Brain pericyte (primary cell): ENCODE measurements at places on chromosomes 12 and 14.

DNA sequence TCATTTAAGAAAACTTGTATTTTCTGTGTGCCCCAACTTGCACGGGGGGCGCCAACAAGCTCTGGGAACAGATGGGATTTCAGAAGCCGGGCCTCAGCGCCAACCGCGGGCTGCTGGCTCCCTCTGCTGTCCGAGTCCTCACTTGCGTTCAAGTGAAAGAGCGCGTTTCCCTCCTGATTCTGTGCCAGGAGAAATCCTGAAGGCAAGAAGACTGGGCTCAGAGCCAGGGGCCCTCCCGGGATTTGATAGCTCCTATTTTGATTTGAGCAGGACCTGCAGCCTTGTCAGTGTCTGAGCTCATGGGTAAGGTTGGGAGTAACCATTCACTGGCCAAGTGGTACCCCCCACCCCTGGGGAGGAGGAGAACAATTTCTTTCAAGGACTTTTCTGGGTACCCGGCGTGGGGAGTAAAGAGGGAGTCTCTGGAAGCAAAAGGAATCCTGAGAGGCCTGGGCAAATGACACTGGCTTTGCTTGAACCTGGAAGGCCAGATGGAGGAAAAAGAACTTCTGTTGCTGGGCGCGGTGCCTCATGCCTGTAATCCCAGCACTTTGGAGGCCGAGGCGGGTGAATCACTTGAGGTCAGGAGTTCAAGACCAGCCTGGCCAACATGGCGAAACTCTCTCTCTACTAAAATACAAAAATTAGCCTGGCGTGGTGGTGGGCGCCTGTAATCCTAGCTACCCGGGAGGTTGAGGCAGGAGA, 179.0 kb upstream of the RGS6 start:
- DNase-seq = peak; percentile 84

- no peak for DNase-seq
These were observed 113.2 kb downstream of the ERC1 start for GRCh38 chr12:1104088-1104800.

DNA sequence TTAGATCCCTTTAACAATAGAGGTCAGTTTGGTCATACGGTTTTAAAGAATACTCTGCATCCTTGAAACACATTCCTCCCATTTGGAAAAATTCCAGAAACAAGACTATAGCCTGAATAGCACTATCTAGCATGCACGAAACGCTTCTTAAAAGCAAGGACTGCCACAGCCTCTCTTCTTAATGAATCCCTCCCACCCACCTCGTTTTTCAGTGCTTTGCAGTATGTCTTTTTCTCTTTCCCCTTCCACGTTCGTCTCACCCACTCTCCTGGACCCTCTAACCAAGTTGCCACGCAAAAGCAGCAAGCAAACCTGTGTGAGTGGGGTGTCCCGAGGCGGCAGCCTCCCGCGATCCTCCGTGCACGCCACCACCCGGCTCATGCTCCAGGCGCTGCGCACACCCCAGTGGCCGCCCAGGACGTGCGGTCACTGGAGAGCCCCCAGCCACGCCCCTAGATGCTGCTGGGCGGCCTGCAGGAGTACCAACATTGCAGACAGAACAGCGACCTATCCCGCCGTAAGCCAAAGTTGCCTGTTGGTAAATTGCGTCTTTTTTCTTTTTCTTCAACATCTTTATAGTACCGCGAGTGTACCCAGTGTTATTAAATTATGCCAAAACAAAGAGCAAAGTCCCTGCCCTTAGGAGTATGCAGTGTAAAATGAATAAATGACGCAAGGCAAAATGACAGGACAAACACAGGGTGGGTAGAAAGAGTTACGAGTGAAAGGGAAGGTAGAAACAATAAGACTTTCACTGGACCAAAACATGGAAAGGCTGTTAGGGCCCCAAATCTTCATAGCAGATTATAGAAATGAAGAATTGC, at the start of gene SLC38A4:
Gene SLC38A4 (minus strand): TSS at position 407 of the 824 bp plus-strand sequence. CDS start 32,926 bp downstream, outside the sequence.
- DNase-seq = no peak

- no peak for DNase-seq
These were observed 642.3 kb downstream of the RPS29 start for GRCh38 chr14:48943913-48944312.

GRCh38 chr14:88818018-88818417, 6.4 kb upstream of the TTC8 start:
- DNase-seq = no peak

DNA sequence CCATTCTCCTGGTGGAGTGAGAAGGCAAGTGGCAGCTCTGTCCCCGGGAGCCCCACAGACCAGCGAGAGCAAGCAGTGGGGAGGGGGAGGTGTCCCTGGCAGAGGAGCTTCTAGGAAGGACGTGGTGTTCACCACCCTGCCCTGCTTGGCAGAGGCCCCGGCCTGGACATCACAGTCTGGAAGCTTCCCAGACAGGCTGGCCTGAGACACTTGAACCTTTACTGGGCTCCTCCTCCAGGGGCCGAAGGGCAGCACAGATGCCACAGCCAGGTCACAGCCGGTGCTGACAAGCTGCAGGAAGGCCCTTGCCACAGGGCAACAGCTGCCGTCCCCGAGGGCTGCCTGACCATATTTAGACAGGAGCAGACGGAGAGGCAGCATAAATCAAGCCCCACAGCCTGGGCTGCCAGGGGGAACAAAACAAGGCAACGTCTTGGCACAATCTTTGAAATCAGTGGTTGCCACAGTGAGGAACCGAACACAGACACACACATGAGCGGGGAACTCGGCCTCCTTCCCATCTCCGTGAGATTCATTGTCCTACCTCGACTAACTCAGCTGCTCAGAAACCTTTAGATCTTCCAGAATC, 28.5 kb downstream of the PRIMA1 start:
- no peak for DNase-seq

DNA sequence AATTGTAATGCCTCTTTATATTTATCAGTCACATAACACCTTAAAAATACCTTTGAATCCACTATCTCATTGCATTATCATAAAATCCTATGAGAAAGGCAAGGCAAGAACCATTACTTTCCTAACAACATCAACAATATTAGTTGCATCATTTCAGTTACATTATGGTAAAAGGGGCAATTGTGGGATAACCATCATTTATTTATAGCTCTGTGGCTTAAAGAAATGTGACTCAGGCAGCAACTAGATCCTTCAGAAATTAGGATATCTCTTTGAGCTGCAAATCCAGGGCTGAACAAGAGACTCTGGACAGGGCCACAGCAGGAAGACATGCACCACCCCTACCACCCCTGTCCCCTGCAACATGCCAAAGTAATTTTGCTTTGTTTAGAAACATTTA, 36.4 kb downstream of the EPS8 start:
- DNase-seq = no peak

GRCh38 chr14:22184157-22184829, 404.7 kb downstream of the DAD1 start:
- no peak for DNase-seq

DNA sequence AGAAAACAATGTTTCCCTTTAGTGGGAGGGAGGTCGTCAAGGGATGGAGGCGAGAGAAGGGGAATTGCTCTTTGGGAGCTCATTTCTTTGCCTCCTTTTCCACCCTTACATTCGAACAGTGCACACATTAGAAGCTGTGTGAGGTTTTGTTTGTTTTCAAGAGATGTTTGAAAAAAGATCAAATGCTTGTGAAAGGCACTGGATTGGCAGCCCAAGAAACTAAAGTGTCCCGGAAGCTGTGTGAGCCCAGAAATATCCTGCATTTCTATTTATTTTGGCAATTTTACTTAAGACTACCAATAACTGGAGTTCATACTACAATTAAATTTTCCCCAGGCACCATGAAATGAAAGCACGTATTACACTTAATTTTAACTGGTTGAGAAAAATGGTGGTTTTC, 67.0 kb downstream of the IGF1 start:
- DNase-seq = no peak

GRCh38 chr12:132517740-132518100, 27.8 kb downstream of the FBRSL1 start:
- no peak for DNase-seq

DNA sequence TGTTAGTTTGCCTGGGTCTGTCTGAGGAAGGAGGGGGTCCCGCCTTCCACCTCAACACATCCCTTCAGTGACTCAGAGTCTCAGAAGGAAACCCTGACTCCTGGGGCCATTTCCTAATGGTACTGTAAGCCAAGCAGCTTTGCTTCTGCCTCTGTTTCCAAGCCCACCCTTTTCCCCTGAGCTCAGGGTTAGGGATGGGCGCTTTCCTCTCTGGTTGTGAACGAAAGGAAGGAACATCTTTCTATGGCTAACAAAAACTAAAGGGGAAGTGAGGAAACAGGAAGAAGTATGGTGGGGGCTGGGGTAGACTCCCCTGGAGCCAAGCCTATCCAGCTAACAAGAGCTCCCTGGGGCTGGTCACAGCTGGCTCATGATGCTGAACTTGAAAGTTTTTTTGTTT, 11.6 kb upstream of the UNC119B start:
- no peak for DNase-seq

GRCh38 chr14:106586098-106586704, 1059.8 kb downstream of the TMEM121 start:
- DNase-seq = no peak

GRCh38 chr14:105223770-105224544, 24.4 kb upstream of the BTBD6 start:
- DNase-seq = no peak

DNA sequence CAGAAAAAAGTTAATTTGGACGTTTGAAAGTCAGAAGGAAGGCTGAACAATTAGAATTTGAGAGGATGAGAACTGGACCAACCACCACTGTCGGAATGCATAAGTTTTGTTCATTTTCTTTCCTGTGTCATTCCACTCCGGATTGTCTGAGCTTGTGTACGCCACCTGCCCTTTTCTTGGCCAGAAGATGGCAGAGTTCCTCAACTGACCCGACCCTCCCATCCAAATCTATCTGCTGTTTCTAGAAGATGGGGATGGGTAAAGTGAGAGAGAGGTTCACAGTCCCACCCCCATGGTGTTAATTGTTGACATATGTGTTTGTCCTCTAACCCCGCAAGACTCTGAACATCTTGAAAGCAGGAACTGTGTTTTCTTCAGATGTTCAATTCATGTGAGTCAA, 388.0 kb downstream of the VRK1 start:
- DNase-seq = no peak

GRCh38 chr12:41528874-41529273, 340.8 kb downstream of the PDZRN4 start:
- DNase-seq = no peak

GRCh38 chr14:28570391-28570790, 196.2 kb upstream of the FOXG1 start:
- DNase-seq = no peak

DNA sequence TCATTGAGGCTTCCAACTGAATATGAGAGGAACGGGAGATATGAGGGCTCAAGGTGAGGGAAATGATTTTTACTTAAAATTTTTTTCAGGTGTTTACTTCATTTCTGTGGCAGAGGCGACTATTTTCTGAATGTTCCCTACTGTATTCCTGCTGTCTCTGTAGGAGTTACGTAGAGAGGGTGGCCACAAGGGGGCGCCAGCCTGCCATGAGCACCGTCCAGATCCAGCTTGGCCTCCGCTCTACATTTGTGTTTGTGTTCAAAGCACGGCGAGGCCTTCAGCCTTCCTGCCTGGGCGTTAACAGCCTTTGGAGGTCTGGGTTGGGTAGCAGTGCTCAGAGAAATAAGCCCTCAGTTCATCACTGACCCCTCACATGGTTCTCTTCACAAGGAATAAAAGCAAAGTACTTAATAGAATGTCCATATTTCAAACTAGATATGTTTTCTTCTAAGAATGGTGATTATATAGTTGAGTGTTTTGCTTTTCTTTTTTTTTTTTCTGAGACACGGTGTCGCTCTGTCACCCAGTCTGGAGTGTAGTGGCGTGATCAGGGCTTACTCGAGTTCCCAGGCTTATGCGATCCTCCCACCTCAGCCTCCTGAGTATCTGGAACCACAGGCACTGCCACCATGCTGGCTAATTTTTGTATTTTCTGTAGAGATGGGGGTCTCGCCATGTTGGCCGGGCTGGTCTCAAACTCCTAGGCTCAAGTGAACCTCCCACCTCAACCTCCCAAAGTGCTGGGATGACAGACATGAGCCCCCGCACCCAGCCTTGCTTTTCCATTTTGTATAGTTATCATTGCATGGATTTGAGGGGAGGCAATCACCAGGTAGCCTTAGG, 22.3 kb downstream of the CKB start:
- DNase-seq = peak; percentile 50

DNA sequence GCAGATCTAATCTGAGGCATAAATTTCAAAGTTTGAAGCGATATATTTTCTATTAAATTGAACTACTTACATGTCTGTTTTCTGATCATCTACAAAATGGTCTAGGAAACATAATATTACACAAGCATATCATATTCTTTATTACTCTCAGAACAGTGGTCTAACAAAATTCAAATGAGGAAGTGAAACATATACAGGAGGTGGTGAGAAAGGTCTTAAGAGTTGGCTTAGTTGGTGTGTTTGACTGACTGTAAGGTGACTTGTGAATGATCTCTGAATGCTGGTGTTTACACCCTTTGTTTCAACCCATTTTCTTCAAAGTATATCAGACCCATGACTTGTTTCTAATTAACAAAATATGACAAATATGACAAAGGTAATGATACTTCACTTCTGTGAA, 1156.8 kb downstream of the SLC16A7 start:
- no peak for DNase-seq

DNA sequence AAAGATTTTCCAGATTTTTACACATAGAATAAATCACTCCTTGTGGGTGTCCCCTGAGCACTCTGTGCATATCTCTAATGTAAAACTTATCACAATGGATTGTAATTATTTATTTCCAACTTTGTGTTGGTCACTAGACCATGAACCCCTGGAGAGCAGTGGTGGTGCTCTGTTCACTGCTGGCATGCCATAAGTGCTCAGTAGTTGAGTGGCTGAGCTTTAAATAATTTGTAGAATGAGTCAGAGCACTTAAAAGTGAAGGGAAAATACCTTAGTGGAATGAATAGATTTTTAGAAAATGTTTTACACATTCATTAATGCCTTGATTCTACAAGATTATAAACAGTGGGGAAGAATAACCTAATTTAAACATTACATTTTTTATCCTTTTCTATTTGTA, 6.3 kb downstream of the MGAT4C start:
- DNase-seq = no peak

- no peak for DNase-seq
These were observed 1.8 kb upstream of the RNU7-1 start for GRCh38 chr12:6941782-6942181.

DNA sequence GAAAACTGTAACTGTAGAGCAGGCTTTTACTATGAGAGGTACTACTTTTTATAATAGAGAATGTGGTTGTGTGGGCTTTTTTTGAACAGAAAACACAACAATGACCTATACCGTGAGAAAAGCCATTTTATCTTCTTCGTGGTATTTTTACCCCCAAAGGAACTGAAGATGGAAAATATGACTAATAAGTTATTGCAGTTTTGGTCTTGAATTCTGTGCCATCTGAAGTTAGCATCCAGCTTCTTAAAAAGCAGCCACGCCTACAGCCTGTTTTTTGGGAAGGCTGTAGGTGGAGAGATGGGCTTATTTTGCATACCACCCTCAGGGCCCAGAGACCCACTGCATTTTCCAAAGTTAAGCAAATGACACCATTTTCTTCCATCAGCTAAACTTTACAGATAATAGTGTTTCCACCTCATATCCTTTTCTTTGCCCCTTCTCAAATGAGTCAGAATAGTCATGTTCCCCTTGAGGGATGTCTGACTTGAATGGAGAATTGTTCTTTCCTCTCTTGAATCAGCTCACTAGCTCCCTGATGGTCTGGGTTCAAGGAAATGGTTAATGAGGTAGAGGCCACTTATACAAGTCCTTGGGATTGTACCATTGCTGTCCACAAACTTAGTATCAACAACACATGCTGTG, 53.0 kb downstream of the TBC1D30 start:
- no peak for DNase-seq
